Substantia nigra (tissue), 51 donors: ENCODE measurements at places on chromosomes 1 and 21.
A peak's percentile ranks its signal among the peaks of the same experiment; 100 is the strongest.

DNA sequence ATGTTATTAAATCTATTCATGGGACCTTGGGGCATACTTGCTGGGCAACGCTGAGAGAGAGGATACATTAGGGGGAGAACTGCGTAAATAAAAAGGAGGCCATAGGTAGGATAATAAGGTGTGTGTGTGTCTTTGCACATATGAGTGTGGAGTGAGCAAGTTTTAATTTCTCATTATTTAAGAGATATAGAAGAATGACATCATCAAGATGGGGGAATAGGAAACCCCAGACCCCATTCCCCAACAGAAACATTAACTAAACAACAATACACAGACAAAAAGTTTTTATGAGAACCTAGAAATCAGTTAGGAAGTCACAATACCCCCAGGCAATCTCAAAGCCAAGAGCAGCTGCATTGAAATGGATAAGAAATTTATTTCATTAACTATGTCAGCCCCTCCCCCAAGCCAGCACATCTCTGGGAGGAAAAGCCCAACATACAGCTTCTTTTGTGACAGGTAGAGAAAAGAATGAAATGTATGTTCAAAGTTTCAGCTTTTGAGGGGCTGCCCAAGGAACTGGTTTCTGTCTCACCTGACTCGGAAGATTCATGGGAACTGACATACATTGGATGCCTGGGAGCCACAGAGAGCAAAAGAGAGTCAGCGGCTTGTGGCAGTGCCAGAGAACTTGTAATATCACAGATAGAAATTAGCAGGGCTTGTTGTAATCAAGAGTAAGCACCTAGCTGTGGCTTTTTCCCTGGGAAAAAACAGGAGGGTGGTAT, 234.3 kb upstream of the NFIA start:
- DNase-seq, result no peak

- no peak for DNase-seq
These were observed 11.4 kb upstream of the SPSB1 start for GRCh38 chr1:9281071-9281827.

DNA sequence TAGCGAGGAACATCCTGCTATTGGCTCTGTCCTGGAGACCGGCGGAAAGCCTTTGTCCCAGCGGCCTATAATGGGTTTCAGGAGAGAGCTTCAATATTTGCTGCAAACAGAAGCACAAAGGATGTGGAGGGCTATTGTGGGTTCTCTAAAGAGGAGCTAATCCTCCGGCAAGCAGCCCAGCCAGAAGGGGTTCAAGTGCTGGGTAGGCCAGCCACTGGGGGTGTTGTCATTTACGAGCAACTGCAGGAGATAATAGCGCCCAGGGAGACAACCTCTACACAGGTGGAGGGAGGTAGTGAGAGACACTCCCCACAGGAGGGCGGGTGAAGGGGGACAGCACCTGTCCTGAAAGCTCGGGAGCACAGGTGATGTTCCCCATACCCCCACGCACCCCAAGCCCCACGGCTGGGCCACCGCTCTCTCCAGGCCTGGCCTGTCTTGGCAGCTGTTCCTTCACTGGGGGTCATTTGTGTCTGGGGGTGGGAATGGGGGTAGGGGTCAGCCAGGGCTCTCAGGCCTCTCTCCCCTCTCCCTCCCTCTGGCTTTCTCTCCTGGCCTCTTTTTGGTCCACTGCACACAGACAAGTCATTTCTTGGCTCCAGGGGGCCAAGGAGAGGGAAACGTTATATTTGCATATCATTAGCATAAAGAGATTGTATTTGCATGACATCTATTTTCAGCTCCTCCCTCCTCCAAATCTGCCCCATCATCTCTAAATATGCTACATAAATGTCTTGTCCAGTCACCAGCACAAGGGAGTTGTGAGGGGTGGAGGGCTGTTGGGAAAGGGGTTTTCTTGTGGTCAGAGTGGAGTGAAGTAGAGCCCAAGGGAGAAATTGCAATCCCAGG, 22.0 kb upstream of the SLC26A9 start:
- DNase-seq, result no peak

- no peak for DNase-seq
These were observed 2.5 kb upstream of the RGS4 start for GRCh38 chr1:163066686-163067085.

- peak; percentile 58 for DNase-seq
These were observed 1.0 kb downstream of the ZNF687 start for GRCh38 chr1:151282883-151283725.

DNA sequence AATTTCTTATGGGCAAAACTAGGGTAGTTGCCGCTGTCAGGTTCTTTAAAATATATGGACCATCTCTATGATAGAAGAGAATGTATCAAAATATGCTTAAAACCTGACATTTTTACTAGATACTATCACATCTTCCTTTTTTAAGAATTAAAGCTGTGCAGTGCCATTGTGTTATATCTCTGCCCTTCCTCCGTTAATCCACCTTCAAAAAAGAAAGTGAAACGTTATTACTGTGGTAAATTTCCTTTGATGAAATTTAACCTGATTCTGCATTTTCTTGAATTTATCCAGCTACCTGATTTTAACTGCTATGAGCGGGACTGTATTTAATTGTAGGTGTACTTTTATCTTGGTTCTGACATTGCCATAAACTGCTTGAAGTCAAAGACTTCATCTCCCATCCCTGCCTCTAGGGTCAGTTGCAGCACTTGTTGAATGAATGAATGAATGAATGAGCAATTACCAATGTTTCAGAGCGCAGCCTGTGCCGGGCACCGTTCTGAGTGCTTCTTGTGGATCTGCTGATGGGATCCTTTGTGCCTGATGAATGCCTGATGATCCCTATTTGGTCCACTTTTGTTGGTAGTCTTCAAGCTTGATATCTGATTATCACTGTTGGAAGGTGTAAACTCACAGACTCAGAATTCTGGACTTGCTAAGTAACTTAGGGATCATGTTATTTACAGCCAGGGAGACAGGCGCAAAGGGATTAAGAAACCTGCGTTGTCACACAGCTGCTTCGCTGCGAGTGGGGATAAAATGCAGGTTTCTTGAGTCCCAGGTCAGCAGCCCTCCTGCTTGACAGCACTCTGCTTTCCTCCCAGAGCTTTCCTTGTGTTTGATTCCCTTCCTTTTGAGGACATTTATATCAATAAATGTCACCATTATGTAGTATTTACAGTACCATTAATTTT, 30.1 kb downstream of the SMYD2 start:
- DNase-seq, result no peak

DNA sequence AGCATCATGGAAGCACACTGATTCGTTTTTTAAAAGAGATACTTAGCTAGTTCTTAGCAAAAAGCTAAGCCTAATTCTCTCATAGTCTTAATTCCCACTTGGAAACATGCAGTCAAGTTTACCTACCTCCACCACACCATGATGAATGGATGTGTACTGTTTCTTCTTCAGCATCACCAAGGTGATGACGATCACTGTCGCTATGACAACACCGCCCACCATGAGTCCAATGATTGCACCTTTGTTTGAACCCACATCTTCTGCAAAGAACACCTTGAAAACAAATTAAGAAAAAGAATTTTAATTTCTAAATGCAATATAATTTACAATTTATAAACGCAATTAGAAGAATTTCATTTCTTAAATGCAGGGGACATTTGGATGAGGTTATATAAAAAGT, 156.8 kb downstream of the GABPA start:
- no peak for DNase-seq
